K562 (cell line): ENCODE measurements at places on chromosomes 3 and 15.

- DNase-seq = no peak
Measured at GRCh38 chr3:142276781-142277180, 51.4 kb upstream of the GK5 start.

GRCh38 chr3:156160647-156161046 lies 40.3 kb downstream of the KCNAB1 start:
- no peak for DNase-seq

DNA sequence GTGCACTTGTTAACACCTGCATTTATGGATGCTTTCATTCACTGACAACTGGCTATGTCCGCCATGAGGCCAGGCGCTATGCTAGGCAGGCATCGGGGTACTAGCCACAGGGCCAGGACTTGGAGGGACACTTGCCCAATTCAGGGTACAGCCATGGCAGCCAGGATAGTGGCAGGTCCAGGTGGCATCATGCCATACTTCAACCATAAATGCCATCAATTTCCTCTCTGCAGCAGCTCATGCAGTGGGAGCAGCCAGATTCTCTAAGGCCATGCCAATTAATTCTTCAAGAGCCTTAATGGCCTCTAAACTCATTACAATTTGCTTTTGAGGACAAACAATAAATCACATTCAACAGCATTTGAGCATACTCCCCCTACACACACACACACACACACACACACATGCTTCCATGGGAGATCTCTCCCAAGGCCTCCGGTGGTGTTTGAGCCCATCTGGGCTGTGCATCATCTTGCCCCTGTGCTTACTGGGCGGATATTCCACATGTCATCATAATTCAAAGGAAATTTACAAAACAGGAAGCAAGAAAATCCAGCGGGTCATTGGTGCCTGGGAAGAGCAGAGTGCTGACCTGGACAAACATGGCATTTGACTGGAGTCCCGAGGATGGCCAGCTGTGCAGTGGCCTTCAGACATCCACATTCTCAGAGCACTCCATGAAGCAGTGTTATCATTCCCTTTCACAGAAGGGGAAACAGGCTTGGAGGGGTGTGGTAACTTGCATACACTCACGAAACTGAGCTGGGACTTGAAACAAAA lies 109.1 kb downstream of the IQSEC1 start:
- no peak for DNase-seq

DNA sequence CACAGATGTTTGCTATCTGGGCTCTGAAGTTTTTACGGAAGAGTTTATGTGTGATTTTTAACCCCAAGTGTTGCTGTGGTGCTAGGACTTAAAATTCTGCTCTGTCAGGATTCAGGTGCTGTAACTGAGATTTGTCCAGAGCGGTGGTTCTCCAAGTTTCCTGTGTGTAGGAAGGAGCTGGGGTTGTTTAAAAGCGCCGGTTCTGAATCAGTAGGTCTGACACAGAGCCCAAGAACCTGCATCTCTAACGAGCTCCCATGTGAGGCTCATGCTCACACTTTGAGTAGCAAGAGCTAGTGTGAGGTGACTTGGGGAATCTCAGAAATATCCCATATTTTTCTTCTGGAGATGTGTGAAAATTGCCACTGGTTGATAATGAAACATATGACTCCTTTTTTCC lies 325.5 kb downstream of the SATB1 start:
- DNase-seq = no peak

- DNase-seq = no peak
Measured at GRCh38 chr3:72907731-72908620, 20.1 kb downstream of the GXYLT2 start.

GRCh38 chr3:60720736-60721135 lies 530.5 kb downstream of the FHIT start:
- no peak for DNase-seq

GRCh38 chr3:139771331-139771730 lies 93.6 kb upstream of the NMNAT3 start:
- no peak for DNase-seq

GRCh38 chr3:66538390-66538789 lies 37.6 kb upstream of the LRIG1 start:
- DNase-seq = no peak

DNA sequence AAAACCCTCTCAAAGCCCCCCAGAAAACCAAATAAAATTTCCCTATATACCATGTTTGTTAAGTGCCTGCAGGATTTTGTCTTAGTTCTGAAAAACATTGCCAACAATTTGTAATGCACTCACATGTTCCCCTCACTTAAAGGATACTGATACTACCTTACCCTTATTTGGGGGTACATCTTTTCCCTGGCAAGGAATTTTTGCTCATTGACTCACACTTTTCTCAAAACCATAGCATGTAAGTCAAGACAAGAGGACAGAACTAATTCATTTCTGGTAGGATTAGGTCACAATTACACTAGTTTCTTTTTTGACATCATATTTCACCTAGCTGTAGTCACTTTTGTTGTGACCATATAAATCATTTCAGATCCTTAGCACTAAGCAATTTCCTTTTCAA lies 222.2 kb downstream of the THRB start:
- DNase-seq = no peak

DNA sequence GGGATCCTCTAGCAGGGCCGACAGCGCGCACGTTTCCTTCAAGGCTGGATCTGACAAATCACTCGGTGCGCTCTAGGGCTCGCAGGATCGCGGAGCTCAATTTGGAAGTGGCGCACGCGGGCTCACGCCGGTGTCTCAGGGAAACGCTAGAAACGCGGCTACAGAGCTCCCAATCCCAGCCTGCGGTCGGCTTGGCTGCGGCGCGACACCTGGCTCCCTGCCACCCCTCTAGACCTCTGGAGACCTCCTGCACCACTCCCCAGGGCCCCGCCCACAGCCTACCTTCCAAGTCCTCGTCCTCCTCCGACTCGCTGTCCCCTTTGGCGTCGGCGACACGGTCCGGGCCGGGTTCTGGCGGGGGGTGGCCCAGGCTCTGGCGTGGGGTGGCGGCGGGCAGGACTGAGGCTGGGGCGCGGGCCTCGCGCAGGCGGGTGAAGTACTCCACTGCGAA lies 596 bp downstream of the PRKAR2A start:
- peak; percentile 70 for DNase-seq

DNA sequence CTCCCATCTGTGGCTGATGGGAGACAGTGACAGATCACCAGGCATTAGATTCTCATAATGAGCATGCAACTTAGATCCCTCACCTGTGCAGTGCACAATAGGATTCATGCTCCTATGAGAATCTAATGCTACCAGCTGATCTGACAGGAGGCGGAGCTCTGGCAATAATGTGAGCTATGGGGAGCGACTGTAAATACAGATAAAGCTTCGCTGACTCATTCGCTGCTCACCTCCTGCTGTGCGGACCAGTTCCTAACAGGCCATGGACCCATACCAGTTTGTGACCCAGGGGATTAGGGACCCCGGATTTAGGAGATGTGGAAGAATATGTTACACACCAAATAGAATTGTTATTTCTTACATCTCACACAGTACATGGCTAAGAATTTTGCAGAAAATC lies 6.7 kb downstream of the ARGFX start:
- peak; percentile 43 for DNase-seq

GRCh38 chr3:185788292-185788691 lies 36.5 kb downstream of the IGF2BP2 start:
- no peak for DNase-seq

DNA sequence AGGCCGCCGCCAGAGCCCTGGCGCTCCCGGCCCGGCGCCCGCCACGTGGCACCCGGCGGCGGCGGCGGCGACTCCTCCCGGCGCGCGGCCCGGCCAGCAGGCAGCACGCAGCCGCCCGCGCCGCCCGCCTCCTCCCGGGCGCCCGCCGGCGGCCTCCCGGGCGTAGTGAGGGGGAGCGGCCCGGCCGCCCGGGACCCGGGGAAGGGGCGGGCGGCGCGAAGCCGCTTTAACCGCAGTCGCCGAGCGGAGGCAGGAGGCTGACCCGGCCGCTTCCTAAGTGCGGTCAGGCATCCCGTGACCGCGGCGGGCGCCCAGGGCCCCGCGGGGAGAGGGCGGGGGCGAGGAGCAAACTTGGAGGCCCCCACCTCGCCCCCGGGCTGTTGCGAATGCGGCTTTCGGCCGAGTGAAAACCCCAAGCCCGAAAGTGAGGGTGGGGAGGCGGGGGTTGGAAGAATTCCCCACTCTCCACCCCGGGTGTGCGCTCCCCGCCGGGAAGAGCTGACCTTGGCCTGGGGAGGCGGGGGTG lies 1.7 kb upstream of the HES1 start:
- peak; percentile 75 for DNase-seq

DNA sequence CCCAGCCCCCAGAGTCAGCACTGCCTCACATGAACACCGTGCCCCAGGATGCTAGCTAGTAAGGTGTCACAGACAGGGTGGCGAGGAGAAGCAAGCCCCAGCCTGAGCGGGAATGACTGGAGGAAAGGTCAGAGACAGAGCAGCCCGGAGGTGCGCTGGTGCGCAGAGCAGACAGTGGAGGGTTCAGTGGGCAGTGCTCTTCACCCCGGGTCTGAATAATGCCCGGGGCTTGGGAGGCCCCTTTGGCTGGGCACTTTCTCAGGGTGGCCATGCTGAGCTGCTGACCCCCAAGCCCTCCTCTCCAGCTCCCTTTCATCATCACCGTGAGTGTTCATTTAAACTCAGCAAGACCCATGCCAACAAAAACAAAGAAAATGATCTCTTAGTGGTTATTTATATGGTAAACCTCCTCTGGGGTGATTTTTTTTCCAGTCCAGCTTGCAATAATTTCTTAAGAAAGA lies 110.8 kb downstream of the VGLL4 start:
- DNase-seq = no peak
